Spleen (tissue), 13 donors: ENCODE measurements at places on chromosomes 6 and 20. TPM values are rescaled to one million over a fixed set of nuclear protein-coding genes. Genes with fewer than 3 reads are reported as not detected.

GRCh38 chr6:43246301-43247113 is 3.2 kb downstream of the TTBK1 start:
- DNase-seq, result peak; percentile 82

DNA sequence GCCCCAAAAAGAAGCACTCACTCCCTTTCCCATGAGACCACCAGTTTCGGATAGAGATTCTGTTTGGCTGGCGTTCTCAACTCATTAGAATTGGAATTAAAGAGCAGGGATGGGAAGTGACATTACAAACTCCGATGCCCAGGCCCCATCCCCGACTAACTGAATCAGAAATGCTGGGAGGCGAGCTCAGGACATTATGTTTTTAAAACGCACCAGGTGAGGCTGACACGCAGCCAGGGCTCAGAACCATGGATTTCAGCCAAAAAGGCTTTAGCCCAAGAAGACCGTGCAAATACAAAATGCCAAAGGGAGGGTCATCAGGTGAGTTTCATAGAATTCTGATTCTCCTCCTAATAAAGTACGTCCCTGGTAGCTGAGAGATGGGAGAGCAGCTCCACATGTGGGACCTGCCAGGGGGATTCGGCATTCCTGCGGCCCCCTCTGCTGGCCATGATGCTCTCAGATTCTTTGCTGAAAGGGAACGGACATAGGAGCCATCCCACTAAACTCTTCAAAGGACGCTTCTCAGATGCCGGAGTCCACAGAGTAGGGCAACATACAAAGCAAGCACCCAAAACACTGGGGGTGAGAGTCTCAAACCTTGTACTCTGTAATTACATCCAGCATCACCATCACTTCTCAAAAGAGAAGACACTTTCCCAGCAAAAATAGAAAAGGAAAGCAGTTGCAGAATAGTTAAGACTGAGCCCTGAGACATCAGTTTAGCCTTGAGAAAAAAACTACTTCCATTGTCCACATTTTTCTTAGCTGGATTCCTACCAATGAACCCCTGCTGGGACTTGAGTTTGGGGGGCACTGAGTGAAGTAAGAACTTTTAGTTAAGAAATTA is 205.2 kb downstream of the BMP7 start:
- no peak for DNase-seq

COL20A1 gene
- 0.77 TPM for total RNA-seq

DNA sequence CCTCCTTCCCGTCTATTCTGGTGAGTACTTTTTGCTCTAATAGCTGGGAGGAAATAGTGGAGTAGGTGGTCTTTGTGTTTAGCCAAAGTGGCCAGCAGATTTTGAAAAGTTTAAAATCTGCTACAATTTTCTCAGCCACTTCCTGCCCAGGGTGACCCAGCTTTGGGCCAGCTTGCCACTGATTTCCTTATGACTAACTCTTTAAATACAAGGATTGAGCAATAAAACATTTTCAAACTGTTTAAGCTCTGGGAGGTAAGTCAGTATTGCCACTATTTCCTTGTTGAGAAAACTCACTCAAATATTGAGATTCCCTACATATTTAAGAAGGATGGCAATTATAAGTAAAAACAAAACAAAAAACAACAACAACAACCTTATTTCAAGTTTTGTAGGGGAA is 54.5 kb downstream of the TRMT11 start:
- DNase-seq, result no peak

DNA sequence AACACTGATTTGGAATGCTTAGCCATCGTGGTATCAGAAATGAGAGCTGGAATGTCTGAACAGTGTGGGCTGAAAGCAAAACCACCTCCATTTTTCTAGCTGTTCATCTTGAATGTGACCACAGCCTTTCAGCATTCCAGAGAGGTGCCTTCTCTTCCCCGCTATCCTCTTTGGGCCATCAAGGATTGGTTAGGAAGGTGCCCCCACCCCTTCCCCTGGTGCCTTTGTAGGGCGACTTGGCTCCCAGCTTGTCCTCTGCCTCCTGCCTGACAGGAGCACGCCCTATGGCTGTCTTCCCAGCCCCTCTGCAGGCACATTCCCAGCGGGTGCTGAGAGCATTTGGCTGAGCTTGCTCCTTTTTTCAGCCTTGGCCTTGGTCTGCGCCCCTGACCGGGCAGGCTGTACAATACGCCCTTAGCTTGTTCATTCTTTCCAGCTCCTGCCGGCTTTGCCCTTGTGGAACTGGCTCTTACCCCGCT is 97.5 kb downstream of the ARMC2 start:
- DNase-seq, result peak; percentile 86

- no peak for DNase-seq
These were observed 134.0 kb upstream of the ARMC2 start for GRCh38 chr6:108714101-108714765.

- DNase-seq, result no peak
These were observed 2.2 kb downstream of the C20orf204 start for GRCh38 chr20:64038224-64038564.

TRIM31 gene
- total RNA-seq, result not detected

- no peak for DNase-seq
These were observed 52.5 kb downstream of the ALDH5A1 start for GRCh38 chr6:24547243-24547642.

- no peak for DNase-seq
These were observed 516.1 kb upstream of the MAN1A1 start for GRCh38 chr6:119865466-119866350.

FAM184A gene
- 0.66 TPM for total RNA-seq

WFDC13 gene
- not detected for total RNA-seq

DNA sequence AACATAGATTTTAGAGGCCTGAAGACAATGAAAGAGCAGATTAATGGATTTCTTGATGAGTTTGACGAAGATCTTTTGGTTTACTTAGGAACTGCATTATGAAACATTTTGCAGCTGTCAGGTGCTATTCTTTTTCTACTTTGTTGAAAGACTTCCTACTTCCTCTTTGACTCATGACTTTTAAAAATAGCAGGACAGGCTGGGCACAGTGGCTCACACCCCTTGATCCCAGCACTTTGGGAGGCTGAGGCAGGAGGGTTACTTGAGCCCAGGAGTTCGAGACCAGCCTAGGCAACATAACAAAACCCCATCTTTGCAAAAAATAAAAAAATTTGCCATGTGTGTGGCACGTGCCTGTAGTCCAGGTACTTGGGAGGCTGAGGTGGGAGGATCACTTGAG is 52.0 kb downstream of the ITCH start:
- DNase-seq, result no peak

- DNase-seq, result no peak
These were observed 100.3 kb upstream of the MYL9 start for GRCh38 chr20:36441027-36441414.

DNA sequence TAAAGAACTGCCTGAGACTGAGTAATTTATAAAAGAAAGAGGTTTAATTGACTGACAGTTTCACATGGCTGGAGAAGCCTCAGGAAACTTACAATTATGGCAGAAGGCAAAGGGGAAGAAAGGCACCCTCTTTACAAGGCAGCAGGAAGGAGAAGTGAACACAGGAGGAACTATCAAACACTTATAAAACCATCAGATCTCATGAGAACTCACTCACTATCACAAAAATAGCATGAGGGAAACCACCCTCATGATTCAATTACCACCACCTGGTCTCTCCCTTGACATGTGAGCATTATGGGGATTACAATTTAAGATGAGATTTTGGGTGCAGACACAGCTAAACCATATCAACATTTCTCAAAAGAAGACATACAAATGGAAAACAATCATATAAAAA is 266.3 kb downstream of the EPM2A start:
- DNase-seq, result no peak

DNA sequence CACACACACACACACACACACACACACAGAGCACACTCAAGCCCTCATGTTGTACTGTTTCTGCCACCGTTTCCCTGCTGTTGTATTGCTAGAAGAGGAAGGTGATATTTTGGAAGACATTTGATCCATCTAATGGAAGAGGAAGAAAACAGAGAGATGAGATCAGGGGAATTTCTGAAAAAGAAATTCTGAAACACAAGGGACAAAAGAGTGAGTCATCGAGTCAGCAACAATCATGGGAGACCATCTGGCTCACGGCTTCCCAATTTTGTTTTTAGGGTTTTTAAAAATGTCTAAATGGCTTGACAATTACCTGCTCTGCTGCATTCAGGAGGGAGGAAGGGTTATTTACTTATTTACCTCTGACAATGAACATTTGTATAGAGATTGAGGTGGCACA is 22.0 kb downstream of the SOX4 start:
- DNase-seq, result no peak

DNA sequence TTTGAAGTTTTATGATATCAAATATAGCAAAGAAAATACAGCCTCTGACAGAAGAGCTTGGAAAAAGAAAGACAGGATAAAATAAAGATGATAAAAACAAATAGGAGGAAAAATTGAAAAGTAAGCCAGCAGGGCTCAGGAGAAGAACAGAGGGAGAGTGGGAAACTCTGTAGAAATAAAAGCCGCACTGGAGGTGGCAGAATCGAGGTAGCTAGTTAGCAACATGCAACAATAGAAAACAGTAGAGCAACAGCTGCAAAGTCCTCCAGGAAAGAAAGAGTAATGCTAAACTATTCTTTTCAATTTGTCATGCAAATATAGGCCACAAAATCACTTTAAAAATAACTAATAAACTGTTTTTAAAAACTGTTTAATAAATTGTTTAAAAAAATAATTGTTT is 28.8 kb downstream of the HBS1L start:
- no peak for DNase-seq

GRCh38 chr20:40813029-40813431 is 124.0 kb upstream of the MAFB start:
- no peak for DNase-seq

GRCh38 chr6:131641554-131641953 is 4.5 kb downstream of the ENPP3 start:
- no peak for DNase-seq

GRCh38 chr6:30491991-30492952 is 3.0 kb downstream of the HLA-E start:
- no peak for DNase-seq

DNA sequence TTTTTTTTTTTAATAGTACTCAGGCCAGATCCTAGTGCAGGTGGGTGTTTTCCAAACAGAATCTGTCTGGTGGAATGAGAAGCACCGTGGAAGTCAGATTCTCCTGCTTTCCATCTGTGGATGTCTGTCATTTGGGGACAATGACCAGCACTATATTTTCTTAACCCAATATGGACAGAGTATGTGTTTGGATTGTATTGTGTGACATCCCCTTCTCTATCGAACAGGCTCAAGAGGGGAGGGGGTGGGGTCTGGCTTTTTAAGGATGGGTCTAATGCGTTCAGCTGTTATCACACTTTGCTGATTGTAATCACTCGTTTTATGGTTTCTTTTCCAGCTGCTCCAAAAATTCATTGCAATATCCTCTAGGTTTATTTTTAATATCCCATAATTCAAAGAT is 197.5 kb upstream of the CEP162 start:
- DNase-seq, result no peak

TCP11 gene
- total RNA-seq, result not detected

- DNase-seq, result no peak
These were observed 14.2 kb upstream of the FAM8A1 start for GRCh38 chr6:17585766-17586490.

GRCh38 chr6:111990214-111990613 is 63.7 kb upstream of the CCN6 start:
- DNase-seq, result no peak

KIF25 gene
- total RNA-seq, result 0.47 TPM
